ENCODE measurements at places on chromosomes 11 and 22. TPM values are rescaled to one million over a fixed set of nuclear protein-coding genes. Genes with fewer than 3 reads are reported as not detected.

Gene FAM181B
- total RNA-seq, result 0.27 TPM

Gene MS4A15
- not detected for total RNA-seq

Gene GVQW3
- total RNA-seq, result 0.97 TPM

Gene MS4A6E
- total RNA-seq, result not detected

Gene TMEM191C
- total RNA-seq, result 1.7 TPM

All from cardiac septum (tissue), 1 donor.